ENCODE measurements at places on chromosomes 7 and 10.

- no peak for DNase-seq
These were observed 641.8 kb upstream of the FOXK1 start for GRCh38 chr7:4040109-4040928.

- no peak for DNase-seq
These were observed 107.8 kb downstream of the RAB18 start for GRCh38 chr10:27611744-27612550.

- DNase-seq, result no peak
These were observed 114.8 kb downstream of the SPAG6 start for GRCh38 chr10:22460101-22460500.

DNA sequence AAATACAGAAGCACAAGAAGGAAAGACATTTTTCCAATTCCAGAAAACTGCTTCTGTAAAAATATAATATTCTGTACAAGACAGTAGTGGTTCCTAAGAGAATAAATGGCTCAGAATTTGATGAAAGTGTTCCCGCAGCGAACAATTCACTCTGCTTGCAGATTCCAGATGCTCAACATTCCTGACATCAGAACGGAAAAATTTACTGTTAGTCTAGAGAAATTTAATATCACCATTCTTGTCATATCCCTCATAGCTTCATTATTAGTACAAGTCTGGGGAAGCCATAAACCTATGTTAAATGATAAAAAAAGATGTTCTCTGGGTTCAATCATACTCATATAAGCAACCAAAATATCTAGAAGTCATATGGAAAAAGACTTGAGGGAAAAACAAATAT is 83.6 kb downstream of the MPP7 start:
- peak; percentile 13 for DNase-seq

DNA sequence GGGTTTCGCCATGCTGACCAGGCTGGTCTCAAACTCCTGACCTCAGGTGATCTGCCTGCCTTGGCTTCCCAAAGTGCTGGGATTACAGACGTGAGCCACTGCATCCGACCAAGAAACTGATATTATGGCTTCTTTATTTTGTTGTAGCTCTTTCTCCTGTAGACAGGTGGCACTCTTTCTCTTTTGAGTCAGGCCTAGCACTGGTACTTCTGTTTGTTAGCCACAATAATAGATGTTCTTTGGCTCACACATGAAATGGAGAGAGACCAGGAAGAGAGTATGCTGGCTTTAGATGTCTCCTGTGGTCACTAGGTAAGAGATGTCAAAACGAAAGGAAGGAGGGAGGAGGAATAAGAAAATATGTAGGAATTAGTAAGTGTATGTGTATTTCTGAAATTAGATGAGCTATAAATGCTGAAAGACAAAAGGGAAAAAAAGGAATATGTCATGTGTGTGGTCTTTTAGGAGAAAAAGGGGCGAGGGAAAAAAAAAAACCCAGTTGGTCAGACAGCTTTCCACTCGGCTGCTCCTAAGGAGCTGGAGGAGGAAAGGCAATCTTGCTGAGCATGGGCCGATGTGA is 78.7 kb downstream of the CLEC2L start:
- DNase-seq, result no peak

DNA sequence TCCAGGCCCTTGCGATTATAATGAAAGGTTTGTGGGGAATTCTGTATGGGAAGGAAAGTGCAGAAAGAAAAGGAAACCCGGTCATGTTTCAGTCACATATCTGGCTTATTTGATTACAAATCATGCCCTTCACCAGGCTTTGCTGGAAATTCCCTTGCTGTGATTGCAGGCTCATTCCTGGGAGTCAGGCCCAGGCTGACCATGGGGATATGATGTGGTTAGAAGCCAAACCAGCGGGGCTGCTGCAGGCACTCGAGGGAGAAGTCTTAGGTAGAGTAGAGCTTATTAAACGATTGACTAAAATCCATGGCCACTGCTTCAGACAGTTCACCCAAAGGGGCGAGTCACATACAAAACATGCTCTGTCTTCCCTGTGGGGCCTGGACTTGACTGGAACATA is 16.2 kb downstream of the PKD1L1 start:
- DNase-seq, result no peak

- DNase-seq, result no peak
These were observed 89.7 kb upstream of the ZPBP start for GRCh38 chr7:50182759-50183158.

DNA sequence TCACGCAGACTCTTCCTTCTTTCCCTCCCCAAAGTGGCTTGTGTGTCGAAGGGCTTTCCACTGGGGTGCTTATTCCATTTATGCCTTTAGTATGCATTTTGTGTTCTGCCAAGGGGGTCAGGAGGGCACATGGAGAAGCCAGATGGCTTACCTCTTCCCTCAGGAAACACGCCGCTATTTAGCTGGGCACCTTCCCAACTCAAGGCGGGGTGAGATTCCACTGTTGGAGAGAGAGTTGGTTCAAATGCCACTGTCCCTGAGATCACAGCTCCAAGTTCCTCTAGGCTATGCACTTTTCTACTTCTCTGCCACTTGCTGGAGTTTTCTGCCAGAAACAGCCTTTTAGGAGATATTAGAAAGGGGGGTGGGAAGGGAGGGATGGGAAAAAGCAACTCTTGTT is 1091.8 kb downstream of the LRMDA start:
- no peak for DNase-seq

- no peak for DNase-seq
These were observed 229.2 kb downstream of the WDR11 start for GRCh38 chr10:121080281-121080891.

DNA sequence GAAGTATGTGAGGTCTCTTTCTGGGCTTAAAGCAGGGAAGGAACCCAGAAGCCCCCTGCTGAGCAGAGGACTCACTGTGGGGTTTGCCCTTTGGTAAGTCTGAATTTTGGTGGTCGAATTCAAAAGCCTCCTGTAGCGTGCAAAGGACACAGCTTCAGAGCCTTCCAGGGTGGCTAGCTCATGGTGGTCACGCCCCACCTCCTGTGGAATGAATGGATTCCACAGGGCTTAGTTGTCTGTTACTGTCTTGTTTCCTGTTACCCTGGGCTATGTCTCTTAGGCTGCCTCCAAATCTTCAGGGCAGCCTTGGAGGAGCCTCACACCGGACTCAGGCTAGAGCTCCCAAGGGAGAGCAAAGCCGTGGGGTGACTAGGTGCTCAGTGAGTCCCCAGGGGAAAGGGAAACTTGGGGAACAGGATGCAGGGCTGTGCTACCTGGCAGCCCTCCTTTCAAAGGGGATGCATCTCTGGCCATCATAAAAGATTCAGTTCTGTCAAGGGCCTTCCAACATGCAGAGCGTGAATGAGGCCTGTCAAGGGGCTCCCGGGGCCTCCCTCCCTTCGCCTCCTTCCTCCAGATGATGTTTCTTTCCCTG is 211.7 kb downstream of the CCSER2 start:
- peak; percentile 49 for DNase-seq

DNA sequence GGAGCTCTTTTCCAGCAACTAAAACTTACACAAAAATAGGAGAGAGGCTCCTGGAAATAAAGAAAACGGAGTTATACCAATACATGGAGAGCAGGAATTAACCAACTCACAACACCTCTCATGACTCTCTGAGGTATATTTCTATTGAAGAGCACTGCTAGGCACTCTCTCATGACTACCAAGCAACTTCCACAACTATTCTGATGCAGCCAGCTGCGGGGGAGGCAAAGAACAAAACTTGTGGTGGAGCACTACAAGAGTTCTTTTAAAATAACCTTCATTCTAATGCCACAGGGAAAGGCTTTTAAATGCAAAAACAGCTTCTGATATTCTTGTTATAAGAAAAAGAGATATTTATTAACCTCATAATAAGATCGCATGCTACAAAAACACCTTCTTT is 140.7 kb downstream of the SLC25A13 start:
- no peak for DNase-seq

GRCh38 chr10:89263091-89263490 is 11.5 kb upstream of the LIPA start:
- DNase-seq, result no peak

DNA sequence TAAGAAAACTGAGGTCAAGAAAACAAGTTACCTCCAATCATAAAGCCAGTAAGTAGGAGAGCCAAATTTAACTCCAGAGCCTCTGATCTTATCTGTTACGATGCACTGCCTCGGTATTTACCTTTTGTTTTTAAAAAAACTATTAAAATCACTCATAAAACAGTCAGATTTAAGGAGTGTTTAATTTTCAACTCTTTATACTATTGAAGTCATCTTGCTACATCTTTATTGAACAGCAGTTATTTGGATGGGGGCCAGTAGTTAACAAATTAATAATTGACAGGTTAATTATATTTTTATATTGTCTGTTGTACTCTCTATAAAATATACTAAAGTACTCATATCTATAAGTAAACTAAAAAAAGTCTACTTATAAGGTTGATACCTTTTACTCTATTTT is 24.6 kb downstream of the ADIRF start:
- DNase-seq, result no peak

GRCh38 chr10:50395851-50396250 is 144.5 kb upstream of the ASAH2 start:
- DNase-seq, result no peak

DNA sequence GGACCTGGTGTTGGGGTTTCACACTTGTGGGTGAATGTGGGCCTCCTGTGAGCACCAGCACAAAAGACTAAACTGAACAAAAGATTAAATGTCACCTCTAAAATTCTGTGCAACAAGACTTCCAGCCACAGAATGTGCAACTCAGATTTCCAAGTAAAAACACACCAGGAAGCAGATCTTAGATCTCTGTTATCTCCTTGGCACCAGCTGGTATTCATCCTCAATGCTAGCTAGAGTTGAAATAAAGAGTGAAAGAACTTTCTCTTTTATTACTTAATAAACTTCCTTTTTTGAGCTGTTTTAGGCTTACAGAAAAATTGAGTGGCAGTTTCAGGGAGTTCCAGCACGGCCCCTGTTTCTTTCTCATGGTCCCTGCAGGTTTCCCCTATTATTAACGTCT is 40.2 kb downstream of the EGFR start:
- no peak for DNase-seq

DNA sequence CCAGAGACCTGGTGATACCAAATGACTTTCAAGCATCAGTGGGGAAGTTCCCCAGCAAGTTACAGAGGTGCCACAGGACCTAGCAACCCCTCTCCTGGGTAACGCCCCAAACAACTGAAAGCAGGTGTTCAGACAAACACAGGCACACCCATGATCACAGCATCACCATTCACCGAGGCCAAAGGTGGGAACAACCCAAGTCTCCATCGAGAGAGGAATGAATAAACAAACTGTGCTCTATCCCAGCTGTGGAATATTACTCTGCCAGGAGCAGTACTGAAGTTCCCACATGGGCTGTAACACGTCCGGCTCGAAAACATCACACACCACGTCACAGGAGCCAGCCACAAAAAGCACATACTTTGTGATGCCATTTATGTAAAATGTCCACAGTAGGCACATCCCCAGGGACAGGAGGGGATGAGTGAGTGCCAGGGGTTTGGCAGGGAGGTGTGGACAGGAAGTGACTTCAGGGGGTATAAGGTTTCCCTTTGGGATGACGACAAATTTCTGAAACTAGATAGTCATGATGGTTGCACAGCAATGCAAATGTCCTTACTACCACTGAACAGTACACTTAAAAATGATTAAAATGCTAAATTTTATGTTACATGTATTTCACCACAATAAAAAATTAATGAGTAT is 222.8 kb downstream of the TNS3 start:
- no peak for DNase-seq

GRCh38 chr10:24556126-24556749 is 167.4 kb downstream of the ARHGAP21 start:
- no peak for DNase-seq

DNA sequence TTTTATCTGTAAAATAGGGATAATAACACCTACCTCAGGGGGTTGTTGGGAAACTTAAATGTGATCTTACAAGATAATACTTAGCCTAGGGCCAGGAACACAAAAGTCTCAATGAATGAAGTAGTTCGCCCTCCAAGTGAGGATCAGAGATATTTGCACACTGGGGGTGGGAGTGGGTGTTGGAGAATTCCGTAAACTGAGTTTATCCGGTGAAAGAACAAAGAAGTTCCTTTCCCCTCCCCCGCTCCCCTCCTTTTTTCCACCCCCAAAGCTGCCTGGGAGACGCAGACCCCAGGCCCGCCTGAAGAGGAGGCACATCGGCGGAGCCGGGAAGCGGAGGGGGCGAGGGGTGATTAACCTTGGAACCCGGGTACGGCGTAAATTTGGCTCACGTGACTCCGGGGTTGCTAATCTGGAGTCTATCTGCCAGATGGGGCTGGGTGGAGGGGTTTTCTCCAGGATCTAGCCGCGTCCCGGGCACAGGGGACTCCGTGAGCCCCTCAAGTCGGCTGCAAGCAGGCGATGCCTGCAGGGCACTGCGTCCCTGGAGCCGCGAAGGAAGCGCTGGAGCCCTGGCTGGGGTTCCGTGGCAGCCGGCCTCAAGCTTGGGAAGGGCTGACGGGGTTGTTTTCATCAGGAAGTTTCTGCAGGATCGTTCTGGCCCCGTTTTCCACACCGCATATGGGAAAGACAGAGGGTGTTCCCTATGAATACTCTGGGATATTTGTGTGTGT is 1.4 kb upstream of the PODXL start:
- no peak for DNase-seq

DNA sequence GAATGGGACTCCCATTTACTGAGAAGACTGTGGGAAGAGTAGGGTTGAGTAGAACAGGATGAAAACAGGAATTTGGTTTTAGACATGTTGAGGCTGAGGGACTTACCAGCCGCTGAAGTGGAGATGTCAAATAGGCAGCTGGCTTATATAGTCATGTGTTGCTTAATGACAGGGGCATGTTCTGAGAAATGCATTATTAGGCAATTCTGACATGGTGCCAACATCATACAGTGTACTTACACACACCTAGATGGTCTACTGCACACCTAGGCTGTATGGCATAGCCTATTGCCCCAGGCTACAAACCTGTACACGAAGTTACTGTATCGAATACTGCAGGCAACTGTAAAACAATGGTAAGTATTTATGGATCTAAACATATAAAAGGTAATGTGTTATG is 17.5 kb downstream of the ARL3 start:
- no peak for DNase-seq

DNA sequence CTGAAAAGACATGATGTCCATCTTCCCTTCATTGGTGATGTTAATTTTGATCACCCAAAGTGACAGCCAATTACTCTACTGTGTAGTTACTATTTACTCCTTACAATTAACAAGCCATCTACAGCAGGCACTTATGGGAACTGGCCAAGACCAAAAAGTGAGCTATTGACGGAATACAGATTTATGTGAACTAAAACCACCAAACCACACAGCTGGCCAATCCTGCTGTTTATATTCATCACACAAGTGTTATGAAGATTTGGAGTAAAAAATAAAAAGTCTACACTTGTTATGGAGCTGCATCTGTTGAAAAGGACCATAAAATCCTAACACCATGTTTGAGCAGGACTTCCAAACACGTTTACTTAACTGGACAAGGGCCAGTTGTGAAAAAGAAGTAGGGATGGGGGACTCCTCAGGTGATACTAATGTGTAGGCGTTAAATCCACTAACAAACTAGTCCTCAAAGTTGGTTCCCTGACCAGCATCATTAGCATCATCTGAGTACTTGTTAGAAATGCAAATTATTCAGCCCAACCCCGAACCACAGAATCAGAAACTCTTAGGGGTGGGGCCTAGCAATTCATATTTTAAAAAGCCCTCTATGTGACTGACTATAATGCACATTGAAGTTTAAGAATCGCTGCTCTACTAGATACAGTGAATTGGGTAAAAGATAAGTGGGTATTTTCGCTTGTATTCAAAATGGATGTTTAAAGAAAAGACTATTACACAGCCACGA is 11.6 kb downstream of the MCMBP start:
- no peak for DNase-seq

GRCh38 chr7:52269669-52270068 is 765.8 kb upstream of the POM121L12 start:
- no peak for DNase-seq

- no peak for DNase-seq
These were observed 33.3 kb downstream of the EGFR start for GRCh38 chr7:55052081-55052480.

- DNase-seq, result peak; percentile 2
These were observed 291.5 kb upstream of the ZNF32 start for GRCh38 chr10:43939939-43940820.
